ENCODE measurements at places on chromosomes 1 and 21.

DNA sequence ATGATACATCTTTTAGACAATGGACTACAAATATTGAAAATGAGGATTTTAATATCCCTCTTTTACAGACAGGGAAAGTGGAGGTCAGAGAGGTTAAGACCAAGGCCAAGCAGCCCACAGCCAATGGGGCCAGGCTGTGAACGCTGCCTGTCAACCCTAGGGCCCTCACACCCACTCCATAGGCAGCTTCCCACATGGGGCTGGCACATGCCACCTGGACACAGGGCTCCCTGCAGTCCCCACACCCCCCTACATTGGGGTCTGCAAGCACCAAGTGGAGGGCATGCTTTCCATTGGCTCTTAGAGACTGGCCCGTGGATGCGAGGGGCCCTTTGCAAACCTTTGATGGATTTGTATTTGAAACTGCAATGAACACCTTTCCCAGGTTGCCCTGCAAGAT is 348.5 kb upstream of the VAMP3 start:
- DNase-seq: no peak

DNA sequence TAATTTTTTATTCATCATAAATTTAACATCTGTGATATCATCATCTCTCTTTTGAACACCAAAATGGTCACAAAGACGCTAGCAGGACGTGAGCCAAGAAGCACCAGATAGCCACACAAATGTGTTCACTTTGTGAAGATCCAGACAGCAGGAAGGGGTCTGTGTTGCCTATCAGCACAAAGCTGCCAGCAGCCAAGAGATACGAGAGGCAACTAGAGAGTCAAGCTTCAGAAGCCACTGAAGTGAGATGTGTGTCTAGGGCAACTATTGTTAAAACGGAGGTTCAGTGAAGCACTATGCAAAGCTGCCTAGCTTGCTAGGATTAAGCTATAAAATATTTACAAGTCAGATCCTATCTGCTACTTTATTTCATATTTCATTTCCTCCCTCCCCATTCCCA is 45.3 kb downstream of the NDC1 start:
- no peak for DNase-seq

- no peak for DNase-seq
Observed at GRCh38 chr1:30912913-30913652, 4.5 kb upstream of the SDC3 start.

DNA sequence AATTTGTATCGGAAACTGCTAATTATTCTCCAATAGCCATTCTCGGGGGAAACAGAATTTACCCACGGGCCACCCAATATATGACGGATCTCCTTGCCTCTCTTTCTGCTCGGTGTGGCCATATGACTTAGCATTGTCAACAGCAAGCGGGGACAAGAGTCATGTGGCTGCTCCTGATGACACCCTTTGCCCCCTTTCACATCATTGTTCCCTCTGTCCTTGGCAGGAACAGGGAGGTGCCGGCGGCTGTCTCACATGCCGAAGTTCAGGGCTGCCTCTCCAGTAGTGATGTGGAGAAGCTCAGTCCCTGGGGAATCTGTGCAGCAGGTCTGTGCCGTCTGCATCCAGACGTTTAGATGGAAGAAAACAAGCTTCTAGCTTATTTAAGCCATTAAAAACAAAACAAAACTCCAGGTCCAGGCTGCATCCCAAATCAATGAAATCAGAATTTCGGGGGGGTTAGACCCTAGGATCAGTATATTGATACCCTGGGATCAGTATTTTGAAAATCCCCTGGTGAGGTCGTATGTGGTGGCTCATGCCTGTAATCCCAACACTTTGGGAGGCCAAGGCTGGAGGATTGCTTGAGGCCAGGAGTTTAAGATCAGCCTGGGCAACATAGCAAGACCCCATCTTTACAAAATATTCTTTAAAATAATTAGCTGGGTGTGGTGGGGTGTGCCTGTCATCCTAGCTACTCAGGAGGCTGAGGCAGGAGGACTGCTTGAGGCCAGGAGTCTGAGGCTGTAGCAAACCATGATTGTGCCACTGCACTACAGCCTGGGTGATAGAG is 10.8 kb downstream of the MYOM3 start:
- no peak for DNase-seq

GRCh38 chr1:104648269-104648691 is 898.6 kb downstream of the AMY1C start:
- no peak for DNase-seq

GRCh38 chr1:184226100-184226487 is 160.7 kb upstream of the C1orf21 start:
- DNase-seq: no peak

GRCh38 chr1:45012639-45013278 is 705 bp downstream of the UROD start:
- DNase-seq: no peak

DNA sequence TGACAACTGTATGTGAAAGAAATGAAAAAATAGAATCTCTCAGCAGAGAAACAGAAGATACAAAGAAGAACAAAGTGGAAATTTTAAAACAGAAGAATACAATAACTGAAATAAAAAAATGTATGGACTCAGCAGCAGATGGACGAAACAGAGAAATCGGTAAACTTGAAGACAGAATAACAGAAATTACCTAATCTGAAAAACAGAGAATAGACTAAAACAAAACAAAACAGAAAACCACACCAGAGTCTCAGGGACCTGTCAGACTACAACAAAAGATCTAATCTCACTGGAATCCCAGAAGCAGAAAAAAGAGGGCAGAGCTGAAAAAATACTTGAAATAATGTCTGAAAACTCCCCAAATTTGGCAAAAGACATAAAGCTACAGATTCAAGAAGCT is 83.0 kb downstream of the ZSWIM5 start:
- no peak for DNase-seq

DNA sequence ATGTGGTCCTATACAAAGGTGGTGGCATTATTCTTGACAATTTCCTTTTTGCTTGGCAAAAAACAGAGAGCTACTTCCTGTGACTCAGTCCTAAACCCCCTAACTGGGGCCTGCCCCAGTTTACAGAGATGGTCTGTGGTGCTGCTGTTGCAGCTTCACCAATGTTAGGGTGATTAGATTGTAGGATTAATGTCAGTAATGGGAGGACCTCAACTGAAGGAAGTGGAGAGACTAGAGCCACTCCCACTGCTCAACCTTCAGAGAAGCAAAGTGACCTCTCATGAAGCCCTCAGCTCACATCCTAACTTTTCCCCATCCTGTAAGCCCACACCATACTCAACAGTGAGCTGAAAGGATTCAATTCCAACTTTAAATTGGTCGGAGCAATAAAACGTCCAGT is 3.6 kb downstream of the S100A6 start:
- no peak for DNase-seq

DNA sequence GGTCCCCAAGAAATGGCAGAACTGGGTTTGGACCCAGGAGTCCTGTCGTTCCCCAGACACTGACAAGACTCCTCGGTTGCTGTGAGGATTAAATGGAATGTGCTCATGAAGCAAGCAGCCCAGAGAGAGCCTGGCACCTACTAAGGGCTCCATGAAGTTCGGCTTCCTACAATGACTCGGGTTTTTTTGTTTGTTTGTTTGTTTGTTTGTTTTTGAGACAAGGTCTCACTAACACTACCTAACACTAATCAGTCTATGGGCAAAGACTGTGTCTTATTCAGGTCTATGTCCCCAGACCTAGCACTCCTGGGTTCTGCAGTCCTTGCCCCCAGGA is 3.4 kb upstream of the LACTBL1 start:
- DNase-seq: no peak

DNA sequence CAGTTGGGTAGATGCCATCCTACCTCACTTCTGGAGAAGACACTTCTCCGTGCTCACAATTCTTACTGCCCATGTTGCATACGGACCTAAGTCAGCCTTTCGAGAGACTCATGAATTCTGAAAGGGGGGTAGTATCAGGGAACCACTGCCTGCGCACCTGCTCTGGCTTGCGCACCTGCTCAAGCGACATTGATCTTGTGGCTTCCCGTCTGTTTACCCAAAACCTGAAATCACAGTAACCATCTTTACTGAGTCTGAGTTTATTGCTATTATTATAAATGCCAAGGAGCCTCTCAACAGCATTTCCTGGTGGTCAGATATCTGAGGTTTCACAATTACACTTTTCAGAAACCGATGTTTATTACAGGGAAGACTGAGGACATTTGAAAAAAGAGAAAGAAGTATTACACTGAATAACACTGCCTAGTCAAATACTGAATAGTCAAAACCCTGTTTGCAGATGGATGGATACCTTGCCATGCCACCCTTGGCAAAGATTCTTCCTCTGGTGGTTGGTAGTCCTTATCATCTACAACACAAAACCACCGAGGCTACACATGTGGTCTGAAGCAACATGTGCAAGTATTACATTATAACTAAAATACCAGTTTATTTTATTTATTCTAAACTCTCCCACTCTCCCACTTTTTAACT is 208.7 kb downstream of the SIPA1L2 start:
- DNase-seq: no peak

DNA sequence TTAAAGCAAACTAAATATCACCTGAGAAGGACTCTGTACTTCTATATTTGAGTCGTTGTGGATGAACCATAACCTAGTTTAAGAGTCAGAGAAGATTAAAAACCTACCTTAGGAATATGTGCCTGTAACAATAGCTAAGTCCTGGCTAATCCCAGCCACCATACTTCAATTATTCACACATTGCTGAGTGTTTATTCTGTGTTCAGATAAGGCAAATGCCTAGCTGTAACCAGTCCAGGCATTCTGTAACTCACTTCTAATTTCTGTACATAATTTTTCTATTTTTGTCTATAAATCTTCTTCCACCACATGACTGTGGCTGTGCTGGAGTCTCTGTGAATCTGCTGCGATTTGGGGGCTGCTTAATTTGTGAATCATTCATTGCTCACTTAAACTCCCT is 441.9 kb upstream of the ADAMTS5 start:
- DNase-seq: no peak

DNA sequence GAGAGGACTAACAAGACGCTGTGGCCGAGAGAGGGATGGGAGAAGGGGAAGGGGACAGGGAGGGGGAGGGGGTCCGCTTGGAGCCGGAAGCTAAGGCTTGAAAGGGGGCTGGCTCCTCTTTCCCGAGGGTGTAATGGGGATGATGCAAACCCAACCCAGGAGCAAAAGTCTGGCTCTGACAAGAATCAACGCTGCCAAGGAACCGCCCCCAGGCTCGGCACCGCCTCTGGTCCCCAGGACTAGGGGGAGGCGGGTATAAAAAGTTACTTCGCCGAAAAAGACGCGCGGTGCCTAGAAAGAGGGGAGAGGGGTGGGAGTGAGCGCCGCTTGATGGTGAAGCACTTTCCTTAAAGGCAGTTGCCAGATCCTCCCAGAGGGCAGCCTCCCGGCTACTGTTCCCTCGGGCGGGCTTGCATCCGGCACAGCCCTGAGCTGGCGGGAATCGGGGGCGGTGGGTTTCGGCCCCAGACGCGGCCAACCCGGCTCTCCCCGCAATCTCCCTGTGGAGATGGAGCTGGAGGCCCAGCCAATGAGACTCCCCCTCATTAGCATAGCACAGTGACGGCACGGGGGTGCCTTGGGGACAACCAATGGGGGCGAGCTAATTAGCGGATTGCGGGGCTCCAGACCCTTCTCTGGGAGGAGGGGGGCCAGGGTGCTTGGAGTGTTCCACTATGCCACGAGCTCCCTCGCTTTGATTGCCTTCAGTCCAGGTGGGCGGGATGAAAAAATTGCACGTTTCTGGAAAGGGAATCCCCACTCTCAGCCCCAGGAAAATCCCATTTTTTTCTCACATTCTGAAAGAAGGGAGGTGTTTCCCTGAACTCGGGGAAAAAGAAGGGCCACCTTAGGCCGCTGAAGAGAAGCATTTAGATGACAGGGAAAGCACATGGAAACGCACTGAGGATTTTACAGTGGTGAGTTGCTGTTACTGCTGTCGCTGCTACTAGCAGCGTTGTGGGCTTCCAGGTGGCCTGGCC is at the start of gene KCNT2:
TSS of gene KCNT2 (minus strand) at position 51 of the 980 bp plus-strand sequence. CDS start 131 bp downstream, outside the sequence.
- peak; percentile 0 for DNase-seq

DNA sequence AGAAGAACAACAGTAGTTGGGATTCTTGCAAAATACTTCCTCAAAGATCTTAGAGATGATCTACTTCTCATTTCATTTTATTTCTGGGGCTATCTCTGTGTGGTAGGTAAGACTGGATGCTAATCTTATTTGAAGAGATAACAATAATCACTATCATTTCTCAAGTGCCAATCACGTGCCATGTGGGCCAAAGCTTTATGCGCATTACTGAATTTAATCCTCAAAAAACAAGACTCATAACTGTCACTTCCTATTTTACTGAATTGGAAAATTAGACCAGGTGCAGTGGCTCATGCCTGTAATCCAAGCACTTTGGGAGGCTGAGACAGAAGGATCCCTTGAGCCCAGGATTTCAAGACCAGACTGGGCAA is 121.7 kb downstream of the KCNN3 start:
- DNase-seq: no peak

- DNase-seq: no peak
Observed at GRCh38 chr1:7346600-7347570, 424.2 kb upstream of the VAMP3 start.

DNA sequence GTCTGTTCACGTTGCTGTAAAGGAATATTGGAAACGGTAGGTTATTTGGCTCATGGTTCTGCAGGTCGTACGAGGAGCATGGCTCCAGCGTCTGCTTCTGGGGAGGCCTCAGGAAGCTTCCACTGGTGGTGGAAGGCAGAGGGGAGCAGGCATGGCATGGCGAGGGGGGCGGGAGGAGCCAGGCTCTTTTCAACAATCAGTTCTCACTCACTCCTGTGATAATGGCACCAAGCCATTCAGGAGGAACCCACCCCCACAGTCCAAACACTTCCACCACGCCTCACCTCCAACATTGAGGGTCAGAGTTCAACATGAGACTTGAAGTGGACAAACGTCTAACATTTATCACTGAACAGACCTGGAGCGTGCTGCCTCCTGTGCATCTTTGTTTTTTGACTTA is 141.2 kb downstream of the PGBD5 start:
- DNase-seq: no peak

DNA sequence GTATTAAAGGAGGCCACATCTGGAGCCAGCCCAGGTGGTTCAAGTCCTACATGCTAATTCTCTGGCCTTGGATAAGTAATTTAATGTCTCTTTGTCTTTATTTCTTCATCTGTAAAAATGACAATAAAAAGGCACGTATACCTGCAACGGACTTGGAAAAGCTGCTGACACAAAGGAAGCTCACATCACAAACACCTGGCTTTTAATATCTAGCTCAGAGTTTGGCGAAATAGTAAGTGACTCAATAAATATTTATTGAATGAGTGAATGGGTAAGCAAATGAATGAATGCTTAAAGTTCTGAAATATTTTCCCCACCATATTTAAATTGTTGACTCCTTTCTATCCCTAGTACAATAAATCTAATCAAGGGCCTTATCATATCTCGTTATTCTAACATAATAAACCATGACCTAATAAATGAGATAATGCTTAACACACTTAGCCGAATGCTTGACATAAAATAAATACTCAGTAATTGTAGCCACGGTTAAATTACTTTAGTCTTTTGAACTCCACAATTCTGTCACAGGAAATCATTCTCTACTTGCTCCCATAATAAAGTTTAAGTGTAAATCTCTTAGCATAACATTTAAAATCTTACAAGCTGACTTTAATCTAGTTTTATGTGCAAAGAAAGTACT is 74.7 kb upstream of the PALMD start:
- DNase-seq: no peak
